ENCODE measurements at places on chromosomes 3 and 15. TPM values are rescaled to one million over a fixed set of nuclear protein-coding genes. Genes with fewer than 3 reads are reported as not detected.

INSYN1 gene
- 2.1 TPM for total RNA-seq

MITF gene
- 7.2 TPM for total RNA-seq

KLHL6 gene
- total RNA-seq = not detected

CHD2 gene
- total RNA-seq = 29.2 TPM

ALDH1A2 gene
- 0.19 TPM for total RNA-seq

P2RY12 gene
- total RNA-seq = not detected
